ENCODE measurements at places on chromosomes 4 and X. TPM values are rescaled to one million over a fixed set of nuclear protein-coding genes. Genes with fewer than 3 reads are reported as not detected.

The KLHL4 gene
- total RNA-seq: not detected

The RIBC1 gene
- total RNA-seq: 0.88 TPM

The CXCL3 gene
- 4.3 TPM for total RNA-seq

The PHF8 gene
- total RNA-seq: 26.7 TPM

The GAGE12J gene
- total RNA-seq: not detected

The TBL1X gene
- 84.2 TPM for total RNA-seq

The HSFX3 gene
- total RNA-seq: not detected

The LRRC66 gene
- 0.09 TPM for total RNA-seq

The GABRG1 gene
- total RNA-seq: not detected

The GPR119 gene
- not detected for total RNA-seq

The TMEM271 gene
- not detected for total RNA-seq

The ETDA gene
- total RNA-seq: not detected

The VCX2 gene
- not detected for total RNA-seq

The PAK3 gene
- not detected for total RNA-seq

All from Caco-2 (cell line).